ENCODE measurements at places on chromosomes 5 and 9.
A peak's percentile ranks its signal among the peaks of the same experiment; 100 is the strongest.

- no peak for DNase-seq
These were observed 20.6 kb downstream of the NTNG2 start for GRCh38 chr9:132182314-132183091.

DNA sequence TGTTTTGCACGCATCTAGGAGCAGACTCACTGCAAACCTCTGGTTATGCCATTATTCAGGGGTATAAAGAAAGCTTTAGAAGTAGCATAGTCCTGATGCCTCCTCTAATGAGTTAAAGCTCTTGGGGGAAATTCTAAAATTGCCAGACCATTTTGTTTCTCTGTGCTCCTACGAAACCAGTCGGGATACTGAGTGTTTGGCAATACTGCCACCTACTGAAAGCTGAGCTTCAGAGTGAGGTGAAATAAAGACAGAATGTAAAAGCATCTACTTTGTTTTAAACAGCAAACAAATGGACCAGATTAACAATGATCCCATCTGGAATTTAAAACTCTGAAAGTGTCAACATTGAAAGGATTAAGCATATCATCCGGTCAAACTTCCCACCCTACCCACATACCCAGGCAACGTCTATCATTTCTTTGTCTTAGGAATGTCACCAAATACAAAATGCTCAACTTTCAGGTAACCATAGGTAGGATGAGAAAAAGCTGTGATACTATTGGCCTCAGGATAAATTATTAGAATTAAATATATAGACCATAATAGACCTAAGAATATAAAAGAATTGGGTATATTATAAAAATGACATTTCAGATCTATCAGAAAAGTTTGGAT, 77.8 kb upstream of the SHISAL2B start:
- no peak for DNase-seq

- no peak for DNase-seq
These were observed 70.2 kb upstream of the TUT7 start for GRCh38 chr9:86424251-86424891.

DNA sequence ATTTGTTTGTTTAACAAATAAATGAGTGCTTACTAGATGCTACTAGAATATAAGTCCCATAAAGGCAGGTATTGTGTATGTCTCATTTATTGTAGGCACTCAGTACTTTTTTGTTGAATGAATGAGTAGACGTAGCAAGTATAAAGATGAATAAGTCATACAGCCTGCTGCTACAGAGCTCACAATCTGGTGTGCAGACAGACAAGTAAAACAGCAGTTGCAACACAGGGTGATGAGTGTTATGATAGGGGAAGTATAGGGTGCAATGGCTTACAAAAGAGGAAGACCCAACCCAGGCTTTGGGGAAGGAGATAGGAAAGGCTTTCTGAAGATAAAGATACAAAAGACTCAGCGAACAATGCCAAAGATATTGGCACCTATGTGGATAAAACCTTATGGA, 47.7 kb downstream of the SH3RF2 start:
- DNase-seq = peak; percentile 6

DNA sequence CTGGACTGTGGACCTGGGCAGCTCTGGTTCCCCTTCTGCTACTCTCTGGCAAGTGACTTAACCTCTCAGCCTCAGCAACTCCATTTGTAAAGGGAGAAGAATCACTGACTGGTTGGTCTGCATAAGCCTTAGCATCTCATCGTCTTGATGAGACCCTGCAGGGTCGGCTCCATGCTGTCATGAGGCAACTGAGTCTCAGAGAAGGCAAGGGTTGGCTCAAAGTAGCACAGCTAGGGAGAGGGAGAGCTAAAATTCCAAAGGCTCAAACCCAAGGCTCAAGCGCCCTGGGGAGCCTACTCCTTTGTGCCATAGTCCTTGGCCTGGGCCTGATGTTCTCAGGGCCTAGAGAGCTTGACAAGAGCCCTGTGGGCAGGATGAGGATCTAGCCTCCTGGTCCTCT, 4.5 kb downstream of the FGFR4 start:
- DNase-seq = no peak

- DNase-seq = peak; percentile 50
These were observed 2.0 kb upstream of the TNFAIP8 start for GRCh38 chr5:119353686-119354366.

- peak; percentile 64 for DNase-seq
These were observed 146.2 kb upstream of the GPR151 start for GRCh38 chr5:146662229-146662628.

GRCh38 chr5:20956134-20956533, 968.1 kb upstream of the CDH18 start:
- no peak for DNase-seq

- no peak for DNase-seq
These were observed at the start of gene PPP1R26 for GRCh38 chr9:135479469-135480052. Gene PPP1R26, plus strand, starts transcription at chr9:135479782. Its CDS starts 4,729 bp downstream, at chr9:135484511.

- DNase-seq = peak; percentile 63
These were observed 13.4 kb upstream of the CCDC112 start for GRCh38 chr5:115309751-115310370.

GRCh38 chr5:39176759-39177630, 42.4 kb downstream of the FYB1 start:
- peak; percentile 73 for DNase-seq

- DNase-seq = no peak
These were observed 388.3 kb downstream of the ARRDC3 start for GRCh38 chr5:90994796-90995195.

DNA sequence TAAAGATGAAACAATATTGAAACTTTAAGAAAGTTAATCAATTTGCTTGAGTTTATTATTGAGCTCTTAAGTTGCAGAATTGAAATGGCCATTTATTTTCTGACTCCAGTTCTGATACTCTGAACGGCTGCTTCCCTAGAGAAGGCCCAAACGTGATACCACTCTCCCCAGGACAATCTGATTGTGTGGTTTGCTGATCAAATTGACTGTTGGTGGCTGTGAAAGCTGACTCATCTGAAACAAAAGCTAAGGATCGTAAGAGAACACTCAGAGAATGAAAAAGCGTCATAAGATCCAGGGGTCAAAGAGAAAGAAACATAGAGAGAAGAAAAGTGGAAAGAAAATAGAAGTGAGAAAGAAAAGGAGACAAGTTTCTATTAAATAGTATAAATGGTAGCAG, 147.2 kb downstream of the IZUMO3 start:
- DNase-seq = no peak

- no peak for DNase-seq
These were observed 123.1 kb downstream of the CRB2 start for GRCh38 chr9:123478967-123479602.

- no peak for DNase-seq
These were observed 24.3 kb upstream of the CXCL14 start for GRCh38 chr5:135602882-135603721.

- DNase-seq = no peak
These were observed 220.5 kb downstream of the SH3GL2 start for GRCh38 chr9:17799369-17799768.

DNA sequence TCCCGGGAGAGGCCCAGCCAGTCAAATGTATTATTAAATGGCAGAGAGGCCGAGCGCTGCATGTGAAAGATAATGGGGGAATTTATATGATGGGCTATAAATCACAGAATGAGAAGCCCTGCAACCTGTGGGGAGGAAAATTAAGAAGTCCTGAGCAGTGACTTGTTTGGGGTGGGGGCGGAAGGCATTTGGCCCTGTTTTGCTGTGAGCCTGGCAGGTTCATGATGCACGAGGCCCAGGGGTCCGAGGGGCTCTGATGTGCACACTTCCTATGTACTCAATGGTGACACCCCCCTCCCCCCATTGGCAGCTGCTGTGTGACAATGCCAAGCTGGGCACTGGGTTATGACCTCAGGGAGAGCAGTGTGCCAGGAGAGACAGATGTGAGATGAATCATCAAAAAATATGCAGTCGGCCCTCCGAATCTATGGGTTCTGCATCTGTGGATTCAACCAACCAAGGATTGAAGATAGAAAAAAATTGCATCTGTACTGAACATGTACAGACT, 13.7 kb upstream of the DAB2IP start:
- no peak for DNase-seq

DNA sequence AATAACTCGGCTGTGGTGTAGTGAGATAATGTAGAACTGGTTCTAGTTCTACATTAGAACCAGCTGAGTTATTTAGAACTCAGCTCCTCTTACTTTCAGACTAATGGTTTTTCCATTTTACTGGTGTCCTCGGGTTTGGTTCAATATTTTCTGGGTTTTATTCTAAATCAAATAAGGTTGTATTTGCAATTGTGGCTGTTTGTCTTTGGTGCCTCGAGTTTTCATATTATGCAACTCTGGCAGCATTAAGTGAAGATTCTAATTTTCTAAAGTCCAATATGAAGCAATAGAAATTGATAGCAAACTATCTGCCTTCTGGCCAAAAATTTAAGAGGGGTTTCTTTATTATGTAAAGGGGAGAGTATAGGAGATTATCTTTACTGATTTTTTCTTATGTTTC, 19.0 kb downstream of the C6 start:
- DNase-seq = no peak

DNA sequence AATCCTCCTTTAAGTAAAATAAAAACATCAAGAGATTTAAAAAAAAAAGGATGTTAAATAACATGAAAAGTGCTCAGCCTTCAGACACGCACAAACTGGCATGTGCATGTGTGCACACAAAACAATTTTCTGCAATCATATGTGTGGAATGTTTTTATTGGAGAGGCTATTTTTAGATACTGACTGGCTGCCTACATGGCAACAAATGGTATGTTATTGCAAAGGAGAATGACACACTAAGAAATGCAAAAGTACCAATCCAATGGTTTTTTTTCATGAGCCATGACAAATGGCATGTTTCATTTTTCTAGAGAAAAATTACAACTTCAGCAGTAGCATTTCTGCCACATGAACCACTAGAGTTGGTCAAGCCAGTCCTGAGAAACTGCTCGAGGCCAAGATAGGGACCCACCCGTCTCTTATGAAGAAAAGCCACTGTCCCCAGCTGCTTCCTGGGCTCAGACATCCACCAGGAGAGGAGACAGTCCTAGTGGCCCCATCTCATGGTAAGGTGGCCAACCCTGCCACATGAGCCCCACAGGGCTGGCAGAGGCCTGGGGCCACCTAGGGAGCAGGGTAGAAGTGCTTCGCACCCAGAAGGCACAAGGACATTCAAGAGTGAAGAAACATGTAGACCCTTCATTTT, 116.4 kb downstream of the MYO10 start:
- DNase-seq = no peak

GRCh38 chr5:83219495-83219894, 142.1 kb downstream of the XRCC4 start:
- no peak for DNase-seq

GRCh38 chr5:149002761-149003689, 59.8 kb downstream of the SH3TC2 start:
- no peak for DNase-seq
